ENCODE measurements at places on chromosomes 1 and 21. TPM values are rescaled to one million over a fixed set of nuclear protein-coding genes. Genes with fewer than 3 reads are reported as not detected.

GRCh38 chr1:203084588-203085527 is 954 bp downstream of the MYOG start:
- H3K4me3 ChIP-seq, result peak overlapping the region; percentile 72
- peaks cover 18% of the 10 kb centered on the region for H3K36me3 ChIP-seq
- peak overlapping the region; percentile 93 for H3K27ac ChIP-seq
- H3K27me3 ChIP-seq, result peaks cover 12% of the 10 kb centered on the region
- no peak for DNase-seq

The MATN1 gene
- 0.71 TPM for total RNA-seq

The KLF17 gene
- total RNA-seq, result 0.13 TPM

DNA sequence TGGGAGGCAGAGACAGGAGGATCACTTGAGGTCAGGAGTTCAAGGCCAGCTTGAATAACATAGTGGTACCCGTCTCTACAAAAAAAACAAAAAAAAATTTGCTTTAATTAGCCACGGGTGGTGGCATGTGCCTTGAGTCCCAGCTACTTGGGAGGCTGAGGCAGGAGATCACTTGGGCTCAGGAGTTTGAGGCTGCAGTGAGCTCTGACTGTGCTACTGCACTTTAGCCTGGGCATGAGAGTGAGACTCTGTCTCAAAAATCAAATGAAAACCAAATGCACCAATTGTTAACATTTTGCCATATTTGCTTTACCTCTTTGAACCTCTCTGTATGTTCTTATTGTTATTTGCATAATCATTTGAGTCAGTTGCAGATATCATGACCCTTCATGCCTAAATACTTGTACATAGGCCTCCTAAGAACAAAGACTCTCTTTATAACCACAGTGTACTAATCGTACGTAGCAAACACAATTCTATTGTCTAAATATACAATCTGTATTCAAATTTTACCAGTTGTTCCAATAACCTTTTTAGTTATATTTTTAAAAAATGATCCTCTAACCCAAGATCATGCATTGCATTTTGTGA is 8.5 kb upstream of the NID1 start:
- no peaks in the 10 kb centered on the region for H3K36me3 ChIP-seq
- no peak overlapping the region for H3K27ac ChIP-seq
- DNase-seq, result no peak
- no peaks in the 10 kb centered on the region for H3K4me1 ChIP-seq
- no peaks in the 10 kb centered on the region for H3K27me3 ChIP-seq

DNA sequence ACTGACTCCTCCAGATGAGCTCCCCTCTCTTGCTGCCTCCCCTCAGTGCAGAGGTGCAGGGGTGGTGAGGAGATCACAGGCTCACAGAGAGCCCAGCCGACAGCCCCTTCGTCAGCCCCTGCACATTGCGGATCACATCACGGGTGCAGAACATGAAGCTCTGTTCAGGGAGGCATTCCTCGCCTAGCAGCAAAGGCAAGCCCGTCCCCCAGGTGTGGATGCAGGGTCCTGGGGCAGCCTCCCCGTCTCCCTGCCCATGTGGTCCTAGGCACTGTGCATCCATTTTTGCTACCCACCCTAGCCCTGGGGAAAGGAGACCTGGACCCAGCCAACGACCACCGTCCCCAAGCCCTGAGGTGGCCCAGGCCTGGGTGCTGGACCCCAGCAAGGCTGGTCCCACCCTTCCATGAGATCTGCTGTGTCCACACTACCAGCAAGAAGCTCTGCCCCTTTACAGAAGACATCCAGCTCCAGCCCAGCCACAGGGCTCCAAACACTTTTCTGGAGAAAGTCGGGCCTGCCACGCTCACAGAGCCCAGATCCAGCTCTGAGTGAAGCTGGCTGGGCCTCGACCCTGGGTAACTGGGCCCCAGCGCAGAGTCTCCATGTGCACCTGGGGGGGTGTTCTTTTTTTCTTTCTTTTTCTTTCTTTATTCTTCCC is 248.7 kb downstream of the NPHP4 start:
- H3K4me1 ChIP-seq, result peaks cover 17% of the 10 kb centered on the region
- H3K36me3 ChIP-seq, result no peaks in the 10 kb centered on the region
- H3K4me3 ChIP-seq, result no peak overlapping the region
- DNase-seq, result no peak

DNA sequence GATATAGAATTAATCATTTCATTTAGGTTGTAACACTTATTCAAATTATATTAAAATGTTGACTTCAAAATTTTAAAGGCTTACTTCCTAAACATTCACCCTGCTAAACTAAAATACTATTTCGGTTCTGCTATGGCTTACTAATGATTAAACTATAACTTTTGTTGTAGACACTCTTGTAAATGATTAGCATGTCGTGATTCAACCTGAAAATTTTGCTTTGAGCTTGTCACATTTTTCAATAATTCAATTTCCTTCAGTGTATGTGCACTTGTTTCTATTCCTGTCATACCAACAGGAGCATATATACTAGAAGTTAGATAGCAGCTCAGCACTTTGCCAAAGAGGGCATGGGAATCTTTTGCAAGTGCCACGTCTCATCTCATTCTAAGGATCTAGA is 1018.8 kb downstream of the AMY1C start:
- H3K4me1 ChIP-seq, result no peaks in the 10 kb centered on the region
- H3K4me3 ChIP-seq, result no peak overlapping the region
- DNase-seq, result no peak
- H3K27ac ChIP-seq, result no peak overlapping the region
- no peaks in the 10 kb centered on the region for H3K27me3 ChIP-seq

GRCh38 chr1:227576189-227576588 is 12.8 kb downstream of the ZNF678 start:
- no peaks in the 10 kb centered on the region for H3K4me1 ChIP-seq
- DNase-seq, result peak; percentile 63
- no peak overlapping the region for H3K4me3 ChIP-seq
- no peaks in the 10 kb centered on the region for H3K27me3 ChIP-seq

DNA sequence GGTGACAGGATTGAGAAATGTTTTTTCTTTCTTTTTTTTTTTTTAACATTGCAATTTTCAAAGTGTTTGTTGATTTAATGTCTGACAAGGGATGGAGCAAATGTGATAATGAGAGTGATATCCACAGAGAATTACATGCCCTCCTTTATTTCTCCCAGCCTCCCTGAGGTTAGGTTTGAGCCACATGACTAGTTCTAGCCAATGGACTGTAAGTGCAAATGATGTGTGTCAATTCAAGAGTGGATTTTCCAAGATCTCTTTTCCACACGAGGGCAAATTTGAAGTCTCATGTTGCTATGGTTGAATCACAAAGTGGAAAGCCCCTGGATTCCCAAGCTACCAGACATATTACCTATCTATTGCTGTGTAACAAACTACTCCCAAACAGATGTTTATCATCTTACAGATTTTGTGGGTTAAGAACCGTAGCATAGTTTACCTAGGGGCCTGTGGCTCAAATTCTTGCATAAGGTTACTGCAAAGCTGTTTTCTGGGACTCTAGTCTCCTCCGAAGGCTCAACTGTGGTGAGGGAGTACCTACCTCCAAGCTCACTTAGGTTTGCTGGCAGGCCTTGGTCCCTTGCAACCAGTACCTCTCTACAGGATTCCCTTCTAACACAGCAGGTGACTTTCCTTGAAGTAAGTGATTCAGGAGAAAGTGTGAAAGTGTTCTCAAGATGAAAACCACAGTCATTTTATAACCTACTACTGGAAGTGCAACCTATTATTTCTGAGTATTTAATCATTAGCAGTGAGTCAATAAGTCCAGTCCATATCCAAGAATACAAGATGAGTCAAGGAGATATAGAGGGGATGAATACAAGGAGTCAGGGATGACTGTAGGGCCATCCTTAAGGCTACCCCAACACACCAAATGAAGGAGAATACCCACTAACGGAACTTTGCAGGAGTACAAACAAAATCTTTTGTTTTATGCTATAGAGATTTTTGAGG is 533.6 kb downstream of the PTPRC start:
- no peaks in the 10 kb centered on the region for H3K4me1 ChIP-seq
- no peak for DNase-seq
- no peak overlapping the region for H3K27ac ChIP-seq
- H3K4me3 ChIP-seq, result no peak overlapping the region
- H3K36me3 ChIP-seq, result no peaks in the 10 kb centered on the region

GRCh38 chr1:198756470-198756869 is 117.6 kb downstream of the PTPRC start:
- no peaks in the 10 kb centered on the region for H3K4me1 ChIP-seq
- no peak overlapping the region for H3K4me3 ChIP-seq
- H3K27me3 ChIP-seq, result no peaks in the 10 kb centered on the region
- peak; percentile 46 for DNase-seq
- no peaks in the 10 kb centered on the region for H3K36me3 ChIP-seq

The PPFIA4 gene
- total RNA-seq, result 22.4 TPM

- no peaks in the 10 kb centered on the region for H3K27me3 ChIP-seq
- no peak for DNase-seq
- H3K27ac ChIP-seq, result no peak overlapping the region
- no peaks in the 10 kb centered on the region for H3K36me3 ChIP-seq
- H3K4me3 ChIP-seq, result no peak overlapping the region
- H3K4me1 ChIP-seq, result peaks cover 37% of the 10 kb centered on the region
Measured at GRCh38 chr1:25583519-25584370, 32.8 kb upstream of the MAN1C1 start.

The CELA3A gene
- total RNA-seq, result not detected

Data from muscle of leg (tissue), 16 donors.